ENCODE measurements at places on chromosomes 16 and 17.
A peak's percentile ranks its signal among the peaks of the same experiment; 100 is the strongest.

DNA sequence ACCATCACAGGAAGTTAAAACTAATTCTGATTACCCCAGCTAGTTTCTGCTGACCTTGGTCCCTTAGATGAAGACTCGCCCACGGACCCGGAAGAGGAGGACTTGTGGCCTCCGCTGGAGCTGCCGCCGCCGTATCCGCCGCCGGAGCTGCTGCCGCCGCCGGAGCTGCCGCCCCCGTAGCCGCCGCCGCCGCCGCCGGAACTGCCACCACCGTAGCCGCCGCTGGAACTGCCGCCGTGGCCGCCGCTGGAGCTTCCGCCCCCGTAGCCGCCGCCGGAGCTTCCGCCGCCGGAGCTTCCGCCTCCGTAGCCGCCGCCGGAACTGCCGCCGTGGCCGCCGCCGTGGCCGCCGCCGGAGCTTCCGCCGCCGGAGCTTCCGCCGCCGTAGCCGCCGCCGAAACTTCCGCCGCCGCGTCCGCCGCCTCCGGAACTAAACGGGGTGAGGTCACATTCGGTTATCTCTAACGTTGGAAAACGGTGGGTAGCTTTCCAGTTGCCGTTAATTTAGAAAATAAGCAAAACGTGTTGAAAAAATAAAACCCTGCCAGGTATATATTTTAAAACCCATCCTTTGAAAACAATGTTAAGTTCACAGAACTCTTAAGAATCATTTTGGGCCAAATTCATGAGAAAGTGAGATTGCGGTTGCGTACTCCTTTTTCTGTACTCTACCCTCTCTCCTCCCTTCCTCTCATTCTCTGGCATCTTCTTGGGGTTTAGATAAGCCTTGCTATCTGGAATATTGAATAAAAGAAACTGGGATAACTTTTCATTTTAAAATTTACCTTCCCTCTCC lies 3.5 kb downstream of the KRT10 start:
- no peak for DNase-seq

DNA sequence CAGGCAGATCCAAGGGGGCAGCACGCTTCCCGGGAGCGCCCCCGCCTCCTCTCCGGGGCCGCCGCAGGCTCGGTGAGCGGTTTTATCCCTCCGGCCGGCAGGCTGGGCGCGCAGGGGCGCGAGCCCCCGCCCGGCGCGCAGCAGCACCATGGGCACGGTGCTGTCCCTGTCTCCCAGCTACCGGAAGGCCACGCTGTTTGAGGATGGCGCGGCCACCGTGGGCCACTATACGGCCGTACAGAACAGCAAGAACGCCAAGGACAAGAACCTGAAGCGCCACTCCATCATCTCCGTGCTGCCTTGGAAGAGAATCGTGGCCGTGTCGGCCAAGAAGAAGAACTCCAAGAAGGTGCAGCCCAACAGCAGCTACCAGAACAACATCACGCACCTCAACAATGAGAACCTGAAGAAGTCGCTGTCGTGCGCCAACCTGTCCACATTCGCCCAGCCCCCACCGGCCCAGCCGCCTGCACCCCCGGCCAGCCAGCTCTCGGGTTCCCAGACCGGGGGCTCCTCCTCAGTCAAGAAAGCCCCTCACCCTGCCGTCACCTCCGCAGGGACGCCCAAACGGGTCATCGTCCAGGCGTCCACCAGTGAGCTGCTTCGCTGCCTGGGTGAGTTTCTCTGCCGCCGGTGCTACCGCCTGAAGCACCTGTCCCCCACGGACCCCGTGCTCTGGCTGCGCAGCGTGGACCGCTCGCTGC lies 832 bp downstream of the CDK5R1 start:
- DNase-seq, result no peak

- DNase-seq, result no peak
Observed at GRCh38 chr16:8848939-8849391, 19.8 kb downstream of the CARHSP1 start.

- DNase-seq, result no peak
Observed at GRCh38 chr17:68221786-68222185, 26.1 kb upstream of the AMZ2 start.

- no peak for DNase-seq
Observed at GRCh38 chr16:4972938-4973587, 14.9 kb downstream of the SEC14L5 start.

DNA sequence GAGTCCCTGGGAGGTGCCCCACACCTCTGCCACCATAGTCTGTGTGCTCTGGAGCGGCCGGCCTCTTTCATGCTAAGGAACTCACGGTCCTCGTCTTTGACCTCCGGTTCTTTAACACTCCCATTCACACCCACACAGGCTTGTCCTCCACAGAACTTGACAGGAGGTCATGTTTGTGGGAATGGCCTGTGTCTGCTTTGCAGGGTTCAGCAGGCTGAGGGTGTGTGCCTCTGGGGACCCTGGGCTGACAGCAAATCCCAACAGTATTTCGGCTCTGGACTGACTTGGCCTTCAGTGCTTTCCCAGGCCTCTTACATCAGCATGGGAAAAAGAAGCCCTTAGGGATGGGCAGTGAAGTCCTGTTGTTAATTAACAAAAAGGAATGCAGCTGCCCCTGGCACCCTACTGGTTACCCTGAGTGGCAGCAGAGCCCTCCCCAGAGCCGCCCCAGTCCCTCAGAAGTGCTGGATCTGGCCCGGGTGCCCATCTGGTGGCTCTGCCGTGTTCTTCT lies 35.4 kb upstream of the ADORA2B start:
- DNase-seq, result no peak

DNA sequence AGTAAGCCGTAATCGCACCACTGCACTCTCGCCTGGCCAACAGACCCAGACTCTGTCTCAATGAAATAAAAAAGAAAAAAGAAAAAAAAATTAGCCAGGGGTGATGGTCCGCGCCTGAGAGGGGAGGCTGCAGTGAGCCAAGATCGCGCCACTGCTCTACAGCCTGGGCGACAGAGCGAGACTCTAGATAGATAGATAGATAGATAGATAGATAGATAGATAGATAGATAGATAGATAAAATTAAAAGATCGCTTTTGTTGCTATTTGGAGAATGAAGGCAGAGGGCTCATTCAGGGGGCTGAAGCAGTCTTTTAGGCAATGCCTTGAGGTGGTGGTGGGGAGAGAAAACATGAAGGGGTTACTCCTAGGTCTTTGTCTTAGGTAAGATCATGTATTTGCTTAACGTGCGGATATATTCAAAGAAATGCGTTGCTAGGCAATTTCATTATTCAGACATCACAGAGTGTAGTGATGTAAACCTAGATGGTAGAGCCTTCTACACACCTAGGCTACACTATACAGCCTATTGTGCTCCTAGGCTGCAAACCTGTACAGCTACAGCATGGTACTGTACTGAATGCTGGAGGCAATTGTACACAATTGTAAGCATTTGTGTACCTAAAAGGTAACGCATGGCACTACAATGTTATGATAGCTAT lies 4.3 kb upstream of the HES7 start:
- no peak for DNase-seq

DNA sequence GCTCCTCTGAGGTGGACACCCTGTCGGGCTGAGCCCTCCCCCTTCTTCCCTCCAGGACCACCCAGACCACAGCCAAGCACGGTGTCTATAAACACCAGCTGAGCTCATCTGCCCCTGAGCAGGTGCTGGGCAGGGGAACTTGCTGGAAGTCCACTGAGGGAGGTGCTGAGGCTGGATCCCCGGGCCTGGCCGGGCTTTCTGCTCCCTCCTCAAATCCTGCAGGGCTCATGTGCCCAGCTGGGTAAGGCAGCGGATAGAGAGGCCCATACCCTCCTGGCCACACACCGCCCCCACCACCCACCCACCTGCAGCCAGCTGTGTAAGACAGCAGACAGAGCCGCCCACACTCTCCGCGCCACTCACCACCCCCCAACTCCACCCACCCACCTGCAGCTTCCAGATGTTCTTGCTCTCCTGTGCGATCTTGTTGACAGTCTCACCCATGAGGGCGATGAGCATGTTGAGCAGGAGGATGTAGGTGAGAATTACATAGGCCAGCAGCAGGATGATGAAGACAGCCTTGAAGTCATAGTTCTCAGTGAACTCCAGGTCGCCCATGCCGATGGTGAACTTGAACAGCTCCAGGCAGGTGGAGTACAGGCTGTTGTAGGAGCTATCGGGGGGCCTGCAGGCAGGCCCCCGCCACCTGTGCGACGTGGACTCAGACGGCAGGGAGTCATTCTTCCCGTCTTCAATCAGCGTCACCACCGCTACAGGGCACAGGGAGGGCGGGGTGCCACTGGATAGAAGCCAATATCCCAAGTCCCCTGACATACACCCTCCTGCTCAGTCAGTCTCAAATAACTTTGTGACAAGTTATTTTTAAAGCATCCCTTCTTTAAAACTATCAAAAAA lies 15.9 kb upstream of the TRPV3 start:
- no peak for DNase-seq

GRCh38 chr16:397736-398332 lies 835 bp downstream of the NME4 start:
- DNase-seq, result no peak

GRCh38 chr16:89422905-89423630 lies 67.3 kb downstream of the ANKRD11 start:
- peak; percentile 48 for DNase-seq
